GM12892 (cell line): ENCODE measurements at places on chromosomes 7 and 10.

GRCh38 chr7:121002-121785 is 71.2 kb upstream of the FAM20C start:
- no peak for DNase-seq

GRCh38 chr7:112080978-112081377 is 125.2 kb downstream of the DOCK4 start:
- no peak for DNase-seq

- no peak for DNase-seq
Measured at GRCh38 chr7:94127026-94127425, 122.9 kb upstream of the BET1 start.

GRCh38 chr7:95238252-95238943 is 85.9 kb downstream of the PON1 start:
- DNase-seq = no peak

- no peak for DNase-seq
Measured at GRCh38 chr10:24911029-24911428, 41.4 kb downstream of the PRTFDC1 start.

DNA sequence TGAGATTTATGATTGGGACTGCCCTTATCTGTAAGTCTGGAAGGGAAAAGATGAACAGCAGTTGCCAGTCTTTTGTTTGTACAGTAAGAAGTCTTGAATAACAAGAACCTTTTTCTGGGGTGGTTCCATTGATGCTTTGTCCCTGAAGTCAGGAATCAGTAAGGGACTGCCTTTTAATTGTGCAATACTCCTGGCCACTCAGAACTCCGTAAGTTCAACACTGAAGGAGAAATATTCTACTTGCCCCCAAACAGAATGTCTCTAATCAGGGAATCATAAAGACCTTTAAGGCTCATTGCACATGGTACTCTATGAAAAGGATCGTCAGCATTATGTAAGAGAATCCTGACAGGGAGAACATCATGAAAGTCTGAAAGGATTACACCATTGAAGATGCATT is 361.4 kb downstream of the EXOC4 start:
- DNase-seq = no peak

DNA sequence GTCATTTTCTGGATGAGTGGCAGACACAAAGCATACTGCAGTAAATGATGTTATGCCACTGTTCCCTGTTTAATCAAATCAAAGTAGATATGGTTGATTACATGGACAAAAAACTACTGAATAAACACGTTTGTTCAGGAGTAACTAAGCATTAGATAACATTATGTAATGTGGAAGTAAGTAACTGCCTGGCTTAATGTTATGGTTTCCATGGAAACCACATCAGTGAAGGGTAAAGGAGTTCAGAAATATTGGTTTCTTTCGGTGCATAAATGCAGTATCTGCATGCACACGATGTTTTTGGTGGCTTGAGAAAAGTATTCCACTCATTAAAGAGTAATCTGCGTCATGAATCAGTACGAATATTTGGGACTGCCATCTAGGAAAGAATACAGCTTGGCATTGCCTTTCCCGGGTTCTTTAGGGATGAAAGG is 131.3 kb upstream of the PRKCQ start:
- no peak for DNase-seq

GRCh38 chr10:86170255-86171108 is 196.1 kb downstream of the GRID1 start:
- DNase-seq = no peak

DNA sequence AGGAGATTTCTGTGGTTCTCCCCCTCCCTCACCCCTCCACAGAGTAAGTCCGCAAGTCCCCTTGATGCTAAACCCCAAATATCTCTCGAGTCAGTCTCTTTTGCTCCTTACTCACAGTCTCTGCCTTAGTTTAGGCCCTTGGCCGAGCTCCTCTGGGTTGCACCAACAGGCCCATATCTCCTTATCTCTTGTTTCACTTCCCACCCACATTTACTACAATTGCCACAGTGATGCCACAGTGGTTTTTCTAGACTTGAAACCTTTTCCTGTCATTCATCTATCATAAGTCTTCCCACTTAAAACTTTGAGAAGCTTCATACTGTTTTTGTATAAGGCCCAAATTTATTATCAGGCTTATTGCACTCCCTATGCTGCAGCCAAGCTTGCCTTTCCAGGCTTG is 23.4 kb upstream of the NME8 start:
- DNase-seq = no peak

DNA sequence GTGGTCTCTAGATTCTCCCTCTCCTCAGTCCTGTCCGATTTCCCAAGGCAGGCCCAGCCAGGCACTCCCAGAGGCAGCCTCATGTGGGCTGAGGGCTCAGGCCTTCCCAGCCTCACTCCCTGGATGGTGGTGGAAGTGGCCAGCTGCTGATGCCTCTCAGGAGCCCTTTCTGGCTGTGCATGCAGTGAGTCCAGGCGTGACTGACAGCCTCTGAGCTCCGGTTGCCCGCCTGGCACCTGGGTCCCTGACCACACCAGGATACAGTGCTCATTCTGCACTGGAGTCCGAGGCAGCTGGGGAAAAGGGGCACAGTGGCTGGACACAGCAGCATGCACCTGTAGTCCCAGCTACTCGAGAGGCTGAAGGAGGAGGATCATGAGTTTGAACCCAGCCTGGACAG is 132.6 kb downstream of the CUL2 start:
- no peak for DNase-seq

GRCh38 chr10:126425489-126426065 is 37.3 kb upstream of the ADAM12 start:
- DNase-seq = no peak

DNA sequence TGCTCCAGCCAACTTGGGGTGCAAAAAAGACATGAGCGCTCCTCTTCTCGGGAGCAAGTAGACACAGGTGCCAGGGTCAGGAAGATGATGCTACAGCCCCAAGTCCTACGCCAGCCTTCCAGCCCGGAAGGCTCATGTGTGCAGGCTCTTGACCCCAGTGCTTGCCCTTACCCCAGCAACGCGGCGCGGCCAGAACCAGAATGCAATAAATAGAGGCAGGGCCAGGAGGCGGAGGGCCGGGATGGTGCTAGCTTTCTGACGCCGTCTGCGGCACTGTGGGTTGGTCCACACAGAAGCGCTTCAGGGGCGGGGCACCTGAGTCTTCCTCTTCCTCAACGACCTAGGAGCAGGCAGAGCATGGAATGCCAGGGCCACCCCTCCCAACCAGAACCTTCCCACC is 15.0 kb upstream of the BAZ1B start:
- DNase-seq = no peak

DNA sequence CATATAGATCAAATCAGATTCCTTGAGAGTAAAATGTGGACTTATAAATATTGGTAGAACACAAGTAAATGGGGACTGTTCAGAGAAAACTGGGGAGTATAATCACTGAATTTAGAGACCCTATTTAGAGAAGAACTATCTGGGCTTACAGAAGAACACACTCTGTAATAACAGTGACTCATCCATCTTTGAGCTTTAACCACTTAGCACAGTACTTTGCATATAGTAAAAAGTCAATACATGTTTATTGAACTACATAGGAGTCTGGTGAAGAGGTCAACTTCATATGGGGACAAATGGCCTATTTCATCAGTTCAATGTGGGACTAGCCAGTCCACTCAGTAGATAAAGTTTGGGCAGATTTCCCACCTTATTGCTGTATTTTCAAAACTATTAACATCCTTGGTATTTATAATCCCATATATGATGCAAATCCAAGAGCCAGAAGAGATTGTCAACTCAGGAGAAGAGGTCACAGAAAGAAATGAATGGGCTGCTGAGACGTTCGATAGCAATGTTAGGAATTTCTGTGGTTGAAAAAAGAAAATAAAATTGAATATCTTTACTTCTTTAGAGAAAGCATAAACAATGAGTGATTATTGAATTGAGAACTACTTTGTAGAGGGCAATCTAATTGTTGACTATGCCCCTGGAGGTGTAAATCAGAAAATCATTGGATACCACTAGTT is 119.3 kb upstream of the CACNA2D1 start:
- DNase-seq = no peak

GRCh38 chr7:157500171-157500960 is 163.6 kb downstream of the DNAJB6 start:
- DNase-seq = no peak

DNA sequence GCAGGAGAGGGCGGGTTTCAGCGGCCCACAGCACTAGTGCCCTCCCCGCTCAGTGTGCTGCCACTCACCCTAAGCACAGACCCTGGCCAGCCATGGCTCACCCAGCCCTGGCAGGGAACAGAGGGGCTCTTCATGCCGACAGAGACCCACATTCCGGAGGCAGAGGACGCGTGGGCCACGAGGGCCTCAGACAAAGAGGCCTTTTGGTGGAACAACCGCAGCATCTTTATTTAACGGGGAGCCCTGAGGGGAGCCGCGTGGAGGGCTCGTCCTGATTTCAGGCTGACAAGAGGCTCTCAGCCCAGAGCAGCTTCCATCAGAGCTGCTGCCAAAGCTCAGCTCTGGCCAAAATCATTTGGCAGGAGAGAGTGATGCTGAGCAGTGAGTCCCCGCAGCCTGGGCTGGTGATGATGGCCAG is 127.8 kb downstream of the SH3PXD2A start:
- no peak for DNase-seq

GRCh38 chr7:38716397-38716796 is 85.2 kb upstream of the AMPH start:
- DNase-seq = no peak

DNA sequence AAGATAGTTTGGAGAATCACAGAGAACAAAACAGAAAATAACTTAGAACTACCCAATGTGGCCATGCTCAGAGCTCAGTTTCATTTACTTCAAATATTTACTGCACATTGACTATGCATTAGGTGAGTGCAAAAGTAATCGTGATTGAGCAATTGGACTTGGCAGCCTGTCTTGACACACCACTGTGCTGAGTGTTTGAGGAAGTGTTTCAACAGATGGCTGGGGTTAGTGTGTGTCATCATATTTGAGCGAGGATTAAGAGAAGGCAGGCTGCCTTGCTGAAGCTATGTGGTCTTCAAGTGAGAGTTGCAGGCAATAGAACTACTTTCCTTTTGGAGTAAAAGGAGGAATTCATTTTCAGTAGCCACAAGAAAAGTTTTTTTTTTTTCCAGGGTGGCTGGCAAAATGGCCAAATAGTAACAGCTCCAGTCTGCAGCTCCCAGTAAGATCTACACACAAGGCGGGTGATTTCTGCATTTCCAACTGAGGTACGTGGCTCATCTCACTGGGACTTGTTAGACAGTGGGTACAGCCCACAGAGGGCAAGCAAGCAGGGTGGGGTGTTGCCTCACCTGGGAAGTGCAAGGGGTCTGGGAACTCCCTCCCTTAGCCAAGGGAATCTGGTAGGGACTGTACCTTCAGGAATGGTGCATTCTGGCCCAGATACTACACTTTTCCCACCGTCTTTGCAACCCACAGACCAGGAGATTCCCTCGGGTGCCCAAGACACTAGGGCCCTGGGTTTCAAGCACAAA is 37.6 kb downstream of the AKR1C4 start:
- no peak for DNase-seq

DNA sequence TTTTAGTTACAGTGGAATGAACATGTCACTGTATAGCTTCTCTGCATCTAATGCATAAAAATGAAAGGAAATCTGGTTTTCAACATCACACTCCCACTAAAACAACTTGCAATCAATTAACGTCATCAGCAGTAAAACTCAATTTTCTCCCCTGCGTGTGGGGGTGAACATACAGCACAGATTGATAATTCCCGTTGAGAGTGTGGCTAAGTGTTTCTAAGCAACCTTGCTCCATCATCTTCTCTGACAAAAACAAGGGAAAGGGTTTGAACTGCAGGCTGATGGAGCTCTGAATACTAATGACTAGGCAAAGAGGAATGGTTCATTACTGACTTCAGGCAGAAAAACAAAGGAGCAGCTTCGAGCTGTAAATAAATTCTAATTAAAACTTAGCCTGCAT is 238.3 kb downstream of the PARD3 start:
- no peak for DNase-seq

DNA sequence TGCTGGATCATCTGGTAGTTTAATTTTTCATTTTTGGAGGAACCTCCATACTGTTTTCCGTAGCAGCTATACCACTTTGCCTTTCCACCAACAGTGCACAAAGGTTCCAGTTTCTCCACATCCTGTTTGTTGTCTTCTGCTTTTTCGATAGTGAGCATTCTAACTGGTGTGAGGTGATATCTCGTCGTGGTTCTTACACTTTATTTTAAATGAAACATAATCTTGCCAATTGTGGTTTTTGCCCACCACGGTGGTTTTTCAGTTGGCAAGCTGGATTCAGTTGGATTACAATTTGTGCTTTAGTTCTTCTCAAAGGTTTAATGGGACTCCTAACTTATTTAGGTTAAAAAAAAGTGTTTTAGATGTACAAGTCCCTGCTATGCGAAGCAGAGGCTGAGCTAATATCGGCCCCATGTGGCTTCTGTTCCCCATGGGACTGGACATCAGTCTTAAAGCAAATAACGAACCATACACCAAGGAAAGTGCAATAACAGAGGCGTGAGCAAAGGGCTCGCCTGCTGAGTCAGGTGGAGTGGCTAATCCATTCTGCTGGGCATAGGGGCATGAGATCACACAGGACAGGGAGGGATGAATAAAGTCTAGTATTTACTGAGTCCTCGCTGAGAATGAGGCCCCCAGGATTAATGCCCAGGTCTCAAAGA is 153.6 kb downstream of the AOAH start:
- DNase-seq = no peak

DNA sequence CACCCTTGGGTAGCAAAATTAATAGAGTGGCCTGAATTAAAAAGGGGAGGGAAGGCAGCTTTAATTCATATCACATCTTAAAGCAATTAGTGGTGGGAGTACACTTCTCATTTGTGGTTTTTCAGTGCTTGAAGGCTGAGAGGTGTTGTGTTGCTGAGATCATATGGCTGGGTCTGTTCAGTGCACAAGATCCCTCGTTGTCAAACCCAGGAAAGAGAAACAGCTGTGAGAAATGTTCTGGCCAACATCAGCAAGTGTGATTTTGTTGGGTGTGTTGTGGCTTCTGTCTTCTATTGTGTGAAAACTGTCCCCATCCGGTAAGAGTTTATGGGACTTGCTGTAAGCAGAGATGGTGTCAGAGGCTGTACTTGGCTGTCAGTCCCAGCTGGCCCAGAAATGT is 197.9 kb upstream of the BMPER start:
- DNase-seq = no peak

DNA sequence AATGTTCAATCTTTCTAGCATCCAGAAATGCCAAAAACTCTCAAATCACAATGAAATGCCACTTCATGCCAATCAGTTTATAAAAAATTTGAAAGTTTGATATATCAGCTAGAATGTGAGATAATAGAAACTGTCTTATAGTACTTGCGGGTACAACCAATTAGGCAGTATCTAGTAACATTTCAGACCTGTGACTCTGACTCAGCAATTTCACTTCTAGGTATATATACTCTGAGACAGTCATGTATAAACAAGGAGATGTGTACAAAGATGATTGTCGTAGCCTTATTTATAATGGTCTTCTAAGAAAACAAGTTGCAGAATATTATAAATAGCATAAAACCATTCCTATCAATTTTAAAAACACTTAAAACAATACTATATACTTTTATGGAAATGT is 252.3 kb upstream of the PODXL start:
- no peak for DNase-seq

- no peak for DNase-seq
Measured at GRCh38 chr10:111037858-111038257, 39.0 kb upstream of the ADRA2A start.
